ENCODE measurements at places on chromosomes 5 and 9.

GRCh38 chr5:179912386-179912785 lies 4.7 kb upstream of the TBC1D9B start:
- DNase-seq, result no peak

GRCh38 chr5:74391410-74391809 lies 249.1 kb downstream of the ENC1 start:
- DNase-seq, result no peak

DNA sequence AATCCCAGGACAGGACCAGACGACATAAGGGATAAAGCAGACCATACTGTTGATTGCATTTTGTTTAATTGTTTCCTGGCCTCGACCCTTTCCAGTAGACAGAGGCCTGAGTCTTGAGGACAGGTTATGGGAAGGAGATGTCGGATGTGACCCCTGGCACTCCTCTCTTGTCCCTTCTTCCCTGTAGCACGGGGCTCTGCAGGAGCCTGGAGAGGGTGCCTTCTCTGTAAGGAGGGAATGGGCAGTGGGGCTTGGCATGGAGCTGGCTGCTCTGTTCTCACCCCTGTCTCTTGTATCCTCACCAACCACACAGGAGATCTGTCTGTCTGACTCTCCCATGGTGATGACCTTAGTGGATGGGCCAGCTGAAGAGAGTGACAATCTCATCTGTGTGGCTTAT lies 40.1 kb upstream of the SLC2A8 start:
- DNase-seq, result no peak

DNA sequence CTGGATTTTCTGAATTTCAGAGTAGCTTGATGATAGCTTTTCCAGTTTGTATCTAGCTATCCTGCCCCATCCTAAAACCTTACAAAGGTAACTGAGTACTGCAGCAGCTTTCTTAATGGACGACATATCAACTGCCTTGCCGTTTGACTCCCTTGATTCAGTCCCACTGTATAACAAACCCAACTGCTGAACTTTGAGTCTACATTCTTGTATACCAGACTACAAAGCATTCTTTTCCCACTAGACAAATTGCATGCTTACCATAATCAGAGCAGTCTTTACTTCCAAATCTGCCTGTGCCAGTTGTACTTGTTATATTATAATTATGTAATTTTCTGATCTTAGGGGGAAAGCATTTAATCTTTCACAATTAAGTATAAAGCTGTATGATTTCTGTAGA lies 47.3 kb downstream of the ANKRD31 start:
- DNase-seq, result no peak

GRCh38 chr5:141692919-141693725 lies 11.1 kb upstream of the ARAP3 start:
- DNase-seq, result no peak

DNA sequence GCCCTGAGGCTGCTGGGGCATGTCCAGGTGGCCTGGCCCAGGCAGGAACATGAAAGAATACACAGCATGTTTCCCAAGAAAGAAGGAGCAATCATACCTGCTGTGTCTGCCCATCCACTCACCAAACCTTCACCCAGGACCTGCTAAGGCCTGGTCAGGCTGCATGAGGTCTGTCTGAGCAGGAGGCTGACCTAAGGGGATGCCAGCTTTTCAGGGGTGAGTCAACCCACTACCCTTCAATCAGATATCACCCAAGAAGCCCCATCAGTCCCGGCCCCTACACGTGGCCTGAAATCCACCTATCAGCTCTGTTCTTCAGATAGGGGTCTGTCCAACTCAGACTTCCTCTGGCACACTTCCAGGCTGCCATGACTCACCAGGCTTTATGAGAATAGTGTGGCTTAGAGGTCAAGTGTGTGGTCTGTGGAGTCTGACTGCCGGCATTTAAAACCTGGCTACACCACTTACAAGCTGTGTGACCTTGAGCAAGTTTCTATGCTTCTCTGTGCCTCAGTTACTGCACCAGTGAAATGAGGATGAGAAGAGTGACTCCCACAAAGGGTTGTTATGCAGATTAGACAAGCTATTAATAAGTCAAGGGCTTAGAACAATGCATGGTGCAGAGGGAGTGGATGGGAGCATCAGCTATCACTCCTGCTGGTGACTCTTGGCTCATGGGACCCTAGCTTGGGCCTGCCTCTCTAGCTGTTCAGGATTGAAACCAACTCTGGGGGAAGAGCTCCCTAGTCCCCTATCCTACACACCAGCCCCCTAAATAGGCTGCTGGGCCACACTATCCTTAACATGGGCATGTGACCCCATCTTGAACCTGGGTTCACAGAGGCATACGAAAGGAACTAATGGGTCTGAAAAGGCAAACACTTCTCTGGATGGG lies 130.3 kb downstream of the PAX5 start:
- DNase-seq, result no peak

- DNase-seq, result no peak
Observed at GRCh38 chr5:174376056-174376455, 330.6 kb downstream of the NSG2 start.

- no peak for DNase-seq
Observed at GRCh38 chr5:159990506-159990905, 18.4 kb upstream of the TTC1 start.

GRCh38 chr9:101629636-101630035 lies 34.9 kb upstream of the PPP3R2 start:
- no peak for DNase-seq

GRCh38 chr9:115278326-115279035 lies 160.5 kb upstream of the TNC start:
- no peak for DNase-seq

GRCh38 chr5:1727571-1727970 lies 72.1 kb downstream of the MRPL36 start:
- no peak for DNase-seq

GRCh38 chr5:20536813-20537212 lies 548.8 kb upstream of the CDH18 start:
- no peak for DNase-seq

- no peak for DNase-seq
Observed at GRCh38 chr9:34988218-34989002, 1.1 kb upstream of the DNAJB5 start.

Measured in NCI-H187 (cell line).